NCI-H2081 treated with DMSO at 0.1 percent for 48 hours (cell line): ENCODE measurements at places on chromosomes 1 and 21.

GRCh38 chr1:56540467-56540866 lies 38.9 kb downstream of the PLPP3 start:
- no peak for DNase-seq

DNA sequence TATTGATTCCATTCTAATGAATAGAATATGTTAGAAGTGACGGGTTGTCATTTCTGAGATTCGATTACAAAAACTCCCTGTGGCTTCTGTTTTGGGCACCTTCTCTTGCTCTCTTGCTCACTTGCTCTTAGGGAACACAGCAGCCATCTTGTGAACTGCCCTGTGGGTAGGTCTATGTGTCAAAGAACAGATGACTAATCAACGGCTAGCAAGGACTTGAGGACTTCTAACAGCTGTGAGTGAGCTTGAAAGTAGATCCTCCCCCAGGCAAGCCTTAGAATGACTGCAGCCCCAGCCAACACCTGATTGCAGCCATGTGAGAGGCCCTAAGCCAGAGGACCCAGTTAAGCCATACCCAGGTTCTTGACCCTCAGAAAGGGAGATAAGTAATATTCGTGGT lies 49.3 kb downstream of the AZIN2 start:
- no peak for DNase-seq

GRCh38 chr21:17819877-17820229 lies 697 bp upstream of the C21orf91 start:
- no peak for DNase-seq

DNA sequence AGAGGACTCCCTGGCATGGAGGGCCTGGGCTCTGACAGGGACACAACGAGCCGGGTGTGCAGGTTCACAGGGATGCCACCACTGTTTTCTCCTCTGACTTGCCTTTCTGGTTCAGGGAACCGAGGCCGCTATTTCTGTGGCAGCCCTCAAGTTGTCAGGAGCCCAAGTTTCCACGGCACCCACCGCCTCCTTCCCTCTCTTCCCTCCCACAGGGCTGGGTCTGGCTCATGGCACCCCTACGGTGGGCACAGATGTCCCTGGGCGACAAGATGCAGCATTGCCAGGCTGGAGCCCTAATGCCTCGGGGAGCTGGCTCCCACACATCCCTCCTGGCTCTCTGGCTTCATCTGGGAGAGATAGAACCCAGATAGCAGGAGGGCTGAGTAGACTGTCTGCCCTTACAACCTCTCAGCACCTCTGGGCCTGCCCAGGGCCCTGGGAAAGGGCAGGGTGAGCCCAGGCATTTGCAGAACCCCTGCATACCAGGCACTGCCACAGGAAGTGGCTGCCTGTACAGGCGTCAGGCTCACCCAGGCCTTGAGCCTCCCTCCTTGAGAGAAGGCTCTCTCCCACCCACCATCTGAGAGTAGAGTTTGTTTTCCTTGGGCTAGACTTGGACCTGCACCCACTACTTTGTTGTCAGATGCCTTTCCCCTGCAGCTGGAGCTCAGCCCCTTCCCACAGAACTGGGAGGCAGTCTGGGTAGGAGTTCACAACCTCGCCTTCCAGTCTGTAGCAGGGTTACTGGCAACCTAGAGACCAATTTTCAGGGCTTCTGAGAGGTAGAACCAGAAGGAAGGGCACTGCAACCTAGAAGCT lies 20.5 kb downstream of the KCNC4 start:
- DNase-seq: no peak

DNA sequence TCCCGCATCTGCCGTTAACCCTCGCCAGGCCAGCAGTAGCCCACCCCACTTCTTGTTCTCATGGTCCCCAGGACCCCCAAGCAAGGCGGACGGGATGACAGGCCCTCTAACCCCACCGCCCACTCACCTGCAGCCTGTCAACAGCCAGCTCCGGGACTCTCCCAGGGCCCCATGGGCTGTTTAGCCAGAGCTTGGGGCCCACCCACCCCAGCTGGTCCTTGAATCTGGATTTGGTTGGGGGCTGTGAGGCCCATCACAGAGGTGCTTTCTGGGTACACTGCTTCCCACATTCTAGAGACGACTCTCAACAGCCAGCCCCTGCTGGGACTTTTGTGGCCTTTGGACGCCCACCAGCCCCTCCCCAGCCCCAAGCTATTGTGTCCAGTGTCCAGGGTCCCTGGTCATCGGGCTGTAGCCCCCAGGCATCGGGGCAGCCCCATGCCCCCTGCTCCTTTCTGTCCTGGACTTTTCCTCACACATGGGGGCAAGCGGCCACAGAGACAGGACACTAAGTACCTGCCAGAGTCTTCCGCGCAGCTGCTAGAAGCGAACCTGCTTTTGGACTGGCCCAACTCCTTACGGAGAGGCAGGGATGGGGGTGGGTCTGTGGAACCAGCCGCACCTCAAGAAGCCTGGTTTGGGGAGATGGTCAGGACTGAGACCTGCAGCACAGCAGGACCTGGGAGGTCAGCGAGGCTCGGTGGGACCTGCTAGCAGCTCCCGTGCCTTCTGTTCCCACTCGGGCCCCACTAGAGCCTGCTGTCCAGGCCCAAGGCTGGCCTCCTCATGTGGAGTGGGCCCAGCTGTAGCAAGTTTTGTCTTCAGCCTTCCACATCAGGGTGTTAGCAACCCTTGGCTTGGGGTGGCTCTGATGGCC lies 208.1 kb upstream of the VAMP3 start:
- no peak for DNase-seq

- no peak for DNase-seq
These were observed 13.0 kb upstream of the CD48 start for GRCh38 chr1:160724465-160725242.

DNA sequence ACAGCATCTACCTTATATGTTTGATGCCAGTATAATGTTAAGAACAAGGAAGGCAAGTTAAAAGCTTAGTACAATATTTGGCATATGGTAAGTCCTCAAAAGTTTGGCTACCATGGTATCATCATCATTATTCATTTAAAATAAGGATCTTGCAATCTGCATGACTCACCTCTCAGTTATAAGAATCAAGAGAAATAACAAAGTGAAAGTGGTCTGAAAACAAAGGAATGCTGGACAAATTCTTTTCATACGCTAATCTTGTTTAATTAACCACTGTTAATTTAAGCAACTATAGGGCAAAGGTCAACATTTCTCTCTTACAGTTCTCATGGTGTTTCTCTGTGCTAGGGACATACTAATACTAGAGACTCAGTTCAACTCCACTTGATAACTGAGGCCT lies 13.0 kb upstream of the CLDN19 start:
- DNase-seq: no peak

GRCh38 chr1:204650911-204651570 lies 34.5 kb downstream of the LRRN2 start:
- no peak for DNase-seq

GRCh38 chr1:183576537-183576936 lies 13.7 kb downstream of the NCF2 start:
- no peak for DNase-seq

- no peak for DNase-seq
These were observed 108.0 kb downstream of the DUSP10 start for GRCh38 chr1:221633841-221634409.

DNA sequence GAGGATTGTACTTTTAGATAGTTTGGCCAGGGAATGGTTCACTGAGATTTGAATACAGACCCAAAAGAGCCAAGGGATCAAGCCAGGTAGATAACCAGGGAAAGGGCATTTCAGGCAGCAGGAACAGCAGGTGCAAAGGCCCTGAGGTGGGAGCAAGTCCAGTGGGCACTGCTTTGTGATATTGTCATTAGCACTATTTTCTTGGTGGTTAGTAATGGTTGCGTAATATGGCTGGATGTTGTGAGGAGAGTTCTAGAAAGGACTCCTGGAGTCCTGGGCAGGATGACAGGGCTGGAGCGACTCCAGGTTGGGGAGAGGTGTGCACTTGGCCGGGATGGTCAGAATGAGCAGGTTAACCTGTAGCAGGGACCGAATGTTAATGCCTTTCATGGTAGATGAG lies 4.4 kb downstream of the AZIN2 start:
- no peak for DNase-seq

GRCh38 chr1:11611638-11612327 lies 42.4 kb downstream of the FBXO2 start:
- no peak for DNase-seq

- DNase-seq: no peak
These were observed 173.4 kb downstream of the ZZZ3 start for GRCh38 chr1:77509051-77509492.

GRCh38 chr1:203281033-203281432 lies 24.3 kb upstream of the BTG2 start:
- DNase-seq: no peak

- no peak for DNase-seq
These were observed 65.9 kb downstream of the WDR64 start for GRCh38 chr1:241717975-241718374.

GRCh38 chr1:101253976-101254674 lies 17.3 kb downstream of the S1PR1 start:
- no peak for DNase-seq

- DNase-seq: no peak
These were observed 77.5 kb upstream of the DNAJC6 start for GRCh38 chr1:65231718-65232330.

DNA sequence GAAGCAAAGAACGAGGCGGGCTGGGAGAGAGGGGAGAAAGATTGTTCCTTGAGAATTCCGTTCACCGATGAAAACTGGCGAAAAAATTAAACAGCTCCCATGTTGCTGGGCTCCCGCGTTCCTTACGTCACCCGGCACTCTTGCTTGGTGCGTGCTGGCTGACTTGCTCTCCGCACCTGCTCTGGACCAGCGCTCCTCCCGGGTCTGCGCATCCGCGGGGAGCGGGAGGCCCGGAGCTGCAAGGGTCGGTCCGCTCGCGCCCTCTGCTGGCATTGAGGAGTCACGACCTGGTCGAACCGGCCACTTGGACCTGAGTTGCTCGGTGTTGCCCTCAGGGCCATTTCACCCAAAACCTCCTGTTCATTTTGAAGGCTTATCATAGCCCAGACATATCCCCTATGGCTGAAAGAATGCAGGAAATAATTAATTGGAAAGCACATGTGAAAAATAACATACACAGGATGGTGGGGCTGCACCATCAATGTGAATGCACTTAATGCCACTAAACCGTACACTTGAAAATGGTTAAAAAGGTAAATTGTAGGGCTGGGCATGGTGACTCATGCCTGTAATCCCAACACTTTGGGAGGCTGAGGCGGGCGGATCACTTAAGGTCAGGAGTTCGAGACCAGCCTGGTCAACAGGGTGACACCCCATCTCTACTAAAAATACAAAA lies 98.9 kb upstream of the BACE2 start:
- DNase-seq: peak; percentile 59
